ENCODE measurements at places on chromosomes 1 and 21. TPM values are rescaled to one million over a fixed set of nuclear protein-coding genes. Genes with fewer than 3 reads are reported as not detected.

The RGS18 gene
- total RNA-seq, result 0.17 TPM

The MTARC2 gene
- total RNA-seq, result 9.0 TPM

The FAM3B gene
- not detected for total RNA-seq

The DPH5 gene
- 56.5 TPM for total RNA-seq

The NPHS2 gene
- not detected for total RNA-seq

The CR1 gene
- not detected for total RNA-seq

The WDR77 gene
- 21.8 TPM for total RNA-seq

The LPAR3 gene
- 7.6 TPM for total RNA-seq

The COL8A2 gene
- total RNA-seq, result 18.5 TPM

The KRTAP20-2 gene
- total RNA-seq, result not detected

The RNF186 gene
- not detected for total RNA-seq

The CFHR4 gene
- not detected for total RNA-seq

The LELP1 gene
- not detected for total RNA-seq

The CCDC17 gene
- 0.99 TPM for total RNA-seq

The HMCN1 gene
- 12.3 TPM for total RNA-seq

The ZNF648 gene
- not detected for total RNA-seq

The CNIH3 gene
- total RNA-seq, result 15.7 TPM

The KCNH1 gene
- total RNA-seq, result 0.17 TPM

The A3GALT2 gene
- total RNA-seq, result not detected

The OR2L3 gene
- not detected for total RNA-seq

The RASSF5 gene
- 1.8 TPM for total RNA-seq

The MMEL1 gene
- 0.33 TPM for total RNA-seq

The GJA9 gene
- not detected for total RNA-seq

The CAPN8 gene
- not detected for total RNA-seq

The DNALI1 gene
- total RNA-seq, result 5.0 TPM

The TCP10L gene
- 0.83 TPM for total RNA-seq

The CHI3L1 gene
- 3.0 TPM for total RNA-seq

The DEPDC1 gene
- total RNA-seq, result 8.8 TPM

The LCA5L gene
- total RNA-seq, result 0.66 TPM

The LCE1F gene
- not detected for total RNA-seq

The WNT3A gene
- total RNA-seq, result not detected

The INSRR gene
- not detected for total RNA-seq

The CR1L gene
- total RNA-seq, result not detected

The C8A gene
- total RNA-seq, result not detected

The S100A14 gene
- 0.33 TPM for total RNA-seq

The GNAT2 gene
- under 0.01 TPM for total RNA-seq

The MNDA gene
- total RNA-seq, result not detected

The ADCY10 gene
- total RNA-seq, result under 0.01 TPM

The CGN gene
- under 0.01 TPM for total RNA-seq

The LINGO4 gene
- not detected for total RNA-seq

The TEX38 gene
- total RNA-seq, result not detected

The BATF3 gene
- 3.3 TPM for total RNA-seq

The SFT2D2 gene
- 29.4 TPM for total RNA-seq

The HPCA gene
- total RNA-seq, result not detected

The RXFP4 gene
- total RNA-seq, result not detected

The CD34 gene
- total RNA-seq, result under 0.01 TPM

The LCE1E gene
- total RNA-seq, result not detected

The SLC1A7 gene
- total RNA-seq, result 0.33 TPM

All from fibroblast of lung (primary cell).